ENCODE measurements at places on chromosomes 6 and 20.

- no peak for DNase-seq
Observed at GRCh38 chr6:88163616-88164015, 2.5 kb downstream of the CNR1 start.

DNA sequence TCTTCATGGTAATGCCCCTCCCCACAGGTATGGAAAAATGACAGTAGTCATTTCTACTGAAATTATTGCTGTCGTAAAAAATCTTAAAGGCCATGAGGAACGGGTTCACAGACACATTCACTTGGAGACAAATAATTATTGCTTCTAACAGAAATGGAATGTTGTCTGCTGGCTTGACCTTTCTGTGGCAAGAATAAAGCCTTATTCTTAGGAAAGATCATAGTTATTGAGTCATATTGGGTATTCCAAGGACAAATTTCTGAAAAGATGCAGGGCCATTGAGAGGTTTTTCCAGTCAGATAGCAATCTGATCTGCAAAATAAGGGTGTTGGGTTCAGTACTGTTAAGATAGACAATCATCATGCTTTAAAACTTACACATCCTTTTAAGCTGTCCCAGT lies 29.2 kb downstream of the AKAP7 start:
- no peak for DNase-seq

DNA sequence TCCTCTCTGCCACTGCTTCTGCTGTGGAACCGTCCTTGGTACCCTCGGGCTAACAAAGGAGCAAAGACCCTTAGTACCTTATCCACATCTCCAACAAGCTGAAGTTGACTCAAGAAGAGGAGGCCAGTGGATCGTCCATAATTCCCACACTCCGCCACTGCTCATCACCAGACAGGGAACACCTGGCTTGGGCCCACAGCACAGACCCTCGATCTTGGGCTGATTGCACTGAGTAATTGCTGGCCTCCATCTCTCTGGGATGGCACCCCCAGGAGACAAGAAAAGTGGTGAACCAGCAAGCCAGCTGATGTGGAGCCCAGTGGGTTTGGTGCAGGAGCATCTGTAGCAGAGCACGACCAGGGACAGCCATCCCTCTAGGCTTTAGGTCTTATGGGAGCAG lies 109.4 kb upstream of the GRIK2 start:
- no peak for DNase-seq

GRCh38 chr6:118856301-118856700 lies 37.7 kb upstream of the ASF1A start:
- no peak for DNase-seq

GRCh38 chr6:44356487-44356886 lies 14.0 kb downstream of the SPATS1 start:
- DNase-seq, result no peak

GRCh38 chr6:87391334-87391733 lies 16.4 kb upstream of the CFAP206 start:
- DNase-seq, result no peak

- DNase-seq, result no peak
Observed at GRCh38 chr20:24798930-24799705, 150.0 kb upstream of the CST7 start.

- no peak for DNase-seq
Observed at GRCh38 chr6:96101564-96101963, 85.8 kb downstream of the FUT9 start.

GRCh38 chr20:45974896-45975565 lies 3.0 kb upstream of the ZNF335 start:
- no peak for DNase-seq

DNA sequence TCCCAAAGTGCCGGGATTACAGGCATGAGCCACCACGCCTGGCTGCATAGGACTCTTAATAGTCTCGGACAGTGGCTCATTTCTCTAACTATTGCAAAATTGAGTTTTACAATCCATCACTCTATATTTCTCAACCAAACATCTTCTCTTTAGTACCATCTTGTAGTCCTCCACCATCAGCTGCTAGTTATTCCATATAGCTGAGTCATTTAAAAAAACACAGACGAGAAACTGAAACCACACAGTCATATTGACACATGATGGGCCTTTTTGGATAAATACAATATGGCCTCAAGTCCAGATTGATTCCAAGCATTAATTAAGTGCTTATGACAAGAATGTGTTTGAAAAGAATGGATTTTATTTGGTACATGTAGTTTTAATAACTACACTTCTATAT lies 599.1 kb downstream of the MEI4 start:
- DNase-seq, result no peak

DNA sequence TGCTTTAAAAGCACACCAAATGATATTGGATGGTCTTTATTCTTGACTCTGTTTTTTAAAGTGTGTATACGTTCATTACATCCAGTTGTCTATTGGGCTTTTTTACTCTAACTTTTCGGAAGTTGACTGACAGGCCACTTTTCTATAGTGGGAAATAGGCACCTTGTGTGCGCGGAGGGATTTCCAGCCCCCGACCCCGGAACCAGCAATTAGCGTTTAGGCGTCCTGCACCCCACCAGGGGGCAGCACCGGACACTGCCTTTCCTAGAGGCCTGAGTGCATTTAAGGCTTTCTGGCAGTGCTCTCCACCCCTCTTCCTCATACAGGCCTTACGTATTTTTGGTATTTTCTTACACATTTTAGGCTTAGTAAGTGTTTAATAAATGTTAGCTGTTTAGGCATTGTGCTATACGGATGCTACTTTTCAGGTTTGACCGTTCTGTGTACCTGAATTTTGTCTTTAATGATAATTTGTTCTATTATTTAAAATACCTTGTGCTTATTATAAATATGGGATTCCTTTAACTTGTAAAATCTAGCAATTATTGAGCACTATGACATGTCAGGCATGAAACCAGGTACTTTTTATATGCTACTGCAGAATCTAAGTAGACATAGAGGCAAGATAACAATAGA lies 231.8 kb downstream of the BCKDHB start:
- peak; percentile 50 for DNase-seq

DNA sequence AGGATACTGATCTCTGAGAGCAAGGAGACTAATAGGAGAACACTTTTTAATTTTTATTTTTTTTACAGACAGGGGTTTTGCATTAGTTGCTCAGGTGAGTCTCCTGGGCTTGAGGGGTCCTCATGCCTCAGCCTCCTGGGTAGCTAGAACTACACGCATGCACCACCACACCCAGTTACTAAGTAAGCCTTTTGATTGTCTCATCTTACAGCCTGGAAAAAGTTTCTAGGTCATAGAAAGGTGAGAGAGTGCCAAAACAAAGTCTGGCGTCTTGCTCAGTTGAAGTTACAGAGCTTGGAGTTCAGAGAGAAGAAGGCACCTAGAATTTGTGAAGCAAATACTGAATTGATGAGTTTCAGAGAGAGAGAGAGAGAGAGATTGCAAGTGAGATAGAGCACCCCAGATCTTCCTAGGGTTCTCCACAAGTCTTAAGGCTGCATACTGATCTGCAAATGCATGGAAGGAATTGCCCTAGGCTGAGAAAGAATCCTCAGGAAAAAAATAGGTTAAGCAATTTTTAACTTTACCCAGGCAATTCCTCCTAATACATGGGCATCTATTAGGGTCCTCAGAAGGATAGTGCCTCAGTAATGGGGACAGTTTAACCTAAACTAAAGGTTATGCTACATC lies 37.6 kb upstream of the PHIP start:
- no peak for DNase-seq

DNA sequence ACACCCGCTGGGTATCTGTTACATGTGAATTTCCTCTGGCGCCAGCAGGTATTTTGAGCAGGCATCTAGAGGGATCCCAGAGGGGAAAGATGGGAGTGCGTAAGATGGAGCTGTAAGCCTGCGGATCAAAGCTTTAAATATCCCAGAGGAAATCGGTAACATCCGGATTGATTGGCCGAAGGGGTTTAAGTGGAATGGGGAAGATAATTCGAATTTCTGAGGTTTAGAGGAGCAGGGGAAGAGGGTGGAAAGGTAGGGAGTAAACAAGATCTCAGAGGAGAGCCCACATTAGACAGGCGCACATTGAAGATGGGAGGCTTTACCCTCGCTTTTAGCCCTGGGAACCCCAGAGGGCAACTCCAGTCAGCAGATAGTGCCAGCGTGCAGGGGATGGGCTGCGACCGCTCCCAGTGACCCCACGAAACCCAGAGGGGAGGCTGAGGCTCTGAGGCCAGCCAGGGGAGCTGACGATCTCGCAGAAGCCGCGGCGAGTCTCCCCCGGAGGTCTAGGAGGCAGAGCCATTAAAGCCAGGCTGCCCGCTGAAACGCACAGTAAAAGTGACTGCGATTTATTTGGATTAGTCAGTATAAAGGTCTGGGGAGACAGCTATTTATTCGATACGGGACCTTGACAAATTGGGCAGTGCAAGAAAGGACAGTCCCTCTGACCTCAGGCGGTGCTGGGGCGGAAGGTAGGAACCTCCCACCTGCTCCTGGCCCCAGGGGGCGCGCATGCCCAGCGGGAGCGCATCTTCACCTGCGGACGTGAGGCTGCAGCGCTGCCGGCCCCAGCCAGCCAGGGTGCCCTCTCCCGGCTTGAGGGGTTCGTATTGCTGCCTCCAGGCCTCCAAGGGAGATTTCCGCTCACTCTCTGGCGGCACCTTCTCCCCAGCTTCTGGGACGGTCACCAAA lies 34.3 kb upstream of the TCF21 start:
- no peak for DNase-seq

- no peak for DNase-seq
Observed at GRCh38 chr20:53958260-53958659, 112.1 kb downstream of the BCAS1 start.

DNA sequence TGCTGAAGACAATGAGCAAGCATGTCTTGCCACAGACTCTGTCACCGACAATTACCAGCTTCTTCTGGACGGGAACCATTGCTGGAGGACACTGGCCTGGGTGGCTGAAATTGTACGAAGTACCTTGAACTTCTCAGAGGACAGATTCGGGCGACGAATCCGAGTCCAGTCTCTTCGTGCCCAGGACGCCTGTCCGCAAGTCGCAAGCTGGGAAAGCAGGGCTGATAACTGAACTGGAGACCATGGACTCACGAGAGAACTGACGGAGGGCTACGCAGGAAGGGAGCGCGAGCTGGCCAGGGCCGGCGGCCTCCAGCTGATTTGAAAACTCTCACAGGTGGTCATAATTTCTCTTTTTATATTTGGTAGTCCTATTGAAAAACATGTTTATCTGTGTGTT lies 1229.5 kb upstream of the MAP3K7 start:
- DNase-seq, result no peak

DNA sequence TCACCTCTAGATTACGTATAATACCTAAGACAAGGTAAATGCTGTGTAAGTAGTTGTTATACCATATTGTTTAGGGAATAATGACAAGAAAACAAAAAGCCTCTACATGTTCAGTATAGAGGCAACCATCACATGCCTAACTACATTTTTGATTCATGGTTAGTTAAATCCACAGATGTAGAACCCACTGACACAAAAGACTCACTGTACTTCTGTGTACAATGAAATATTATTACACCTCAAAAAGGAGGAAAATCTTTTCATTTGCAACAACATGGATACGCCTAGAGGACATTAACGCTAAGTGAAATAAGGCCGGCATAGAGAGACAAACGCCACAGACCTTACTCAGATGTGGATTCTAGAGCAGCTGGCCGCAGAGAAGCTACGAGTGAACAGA lies 50.5 kb downstream of the NINL start:
- no peak for DNase-seq

- DNase-seq, result no peak
Observed at GRCh38 chr6:85136310-85136709, 313.6 kb upstream of the NT5E start.

DNA sequence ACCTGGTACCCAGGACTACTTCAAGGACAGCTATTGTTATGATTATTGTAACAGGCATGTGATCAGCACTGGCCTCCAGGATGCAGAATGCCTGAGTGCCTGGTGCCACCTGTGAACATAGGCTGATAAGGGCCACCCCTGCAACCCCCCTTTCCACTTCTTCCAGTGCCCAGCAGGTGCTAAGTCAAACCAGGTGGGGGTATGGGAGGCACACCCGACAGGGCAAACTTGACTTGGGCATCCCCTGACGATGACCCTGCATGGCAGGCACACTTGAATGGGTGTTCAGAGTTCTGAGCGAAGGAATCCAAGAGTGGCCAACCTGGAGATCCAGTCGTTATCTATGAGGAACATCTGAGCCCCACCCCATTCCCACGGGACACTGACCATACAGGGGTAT lies 3.4 kb downstream of the ADA start:
- no peak for DNase-seq

GRCh38 chr6:43738877-43739641 lies 31.0 kb upstream of the VEGFA start:
- no peak for DNase-seq

DNA sequence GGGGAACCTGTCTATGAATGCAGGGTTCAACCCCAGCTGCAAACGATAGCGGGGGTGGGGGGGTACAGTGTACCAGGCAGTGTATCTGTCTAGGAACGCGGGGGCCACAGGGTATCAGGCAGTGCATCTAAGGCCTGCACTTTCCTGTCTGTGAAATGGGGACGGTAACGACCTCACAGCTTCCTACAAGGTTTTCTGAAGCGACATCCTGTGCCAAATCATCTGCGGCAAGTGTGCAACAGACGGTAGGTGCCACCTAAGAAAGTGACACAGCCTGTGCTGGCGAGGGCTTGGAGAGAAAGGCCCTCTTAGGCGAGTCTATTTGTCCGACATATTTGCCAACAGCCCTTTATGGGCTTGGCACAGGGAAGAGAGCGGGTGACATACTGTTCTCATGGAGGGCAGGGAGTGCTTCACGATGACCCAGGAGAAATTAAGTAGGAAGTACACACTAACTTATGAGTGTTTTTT lies 3.8 kb downstream of the DIDO1 start:
- DNase-seq, result peak; percentile 8

DNA sequence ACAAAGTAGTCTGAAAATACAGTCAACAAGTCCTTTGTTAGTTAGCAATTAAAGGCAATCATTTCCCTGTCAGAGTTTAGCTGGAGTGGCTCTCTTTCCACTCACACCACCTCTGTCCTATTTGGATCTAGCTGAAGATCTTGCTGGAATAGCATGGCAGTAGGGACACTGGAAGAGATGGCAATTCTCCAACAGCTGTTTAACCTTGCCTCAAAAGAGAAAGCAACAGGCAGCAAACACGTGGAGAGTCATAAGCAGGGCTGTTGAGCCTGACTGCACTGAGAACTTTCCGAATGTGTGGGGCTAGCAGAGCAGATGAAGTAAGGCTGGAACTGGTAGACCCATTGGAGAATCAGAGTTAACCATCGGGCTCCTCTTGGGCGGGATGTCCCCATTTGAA lies 38.0 kb upstream of the PRSS35 start:
- no peak for DNase-seq

DNA sequence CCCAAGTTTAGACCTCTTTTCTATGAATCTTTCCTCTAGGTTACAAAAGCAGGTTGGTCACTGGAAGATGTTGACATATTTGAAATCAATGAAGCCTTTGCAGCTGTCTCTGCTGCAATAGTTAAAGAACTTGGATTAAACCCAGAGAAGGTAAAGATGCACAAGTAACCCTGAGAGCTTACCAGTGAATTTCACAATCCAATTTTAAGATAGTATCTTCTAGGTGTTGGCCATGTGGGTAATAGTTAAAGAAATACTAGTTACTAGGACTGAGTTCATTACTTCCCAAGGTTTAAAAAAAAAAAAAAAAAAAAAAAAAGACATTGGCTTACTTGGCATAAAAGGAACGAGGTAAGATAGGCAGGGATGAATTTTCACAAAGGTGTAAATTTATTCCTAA lies 11.3 kb downstream of the TCP1 start:
- DNase-seq, result no peak
